ENCODE measurements at places on chromosomes 1 and 21. TPM values are rescaled to one million over a fixed set of nuclear protein-coding genes. Genes with fewer than 3 reads are reported as not detected.

DNA sequence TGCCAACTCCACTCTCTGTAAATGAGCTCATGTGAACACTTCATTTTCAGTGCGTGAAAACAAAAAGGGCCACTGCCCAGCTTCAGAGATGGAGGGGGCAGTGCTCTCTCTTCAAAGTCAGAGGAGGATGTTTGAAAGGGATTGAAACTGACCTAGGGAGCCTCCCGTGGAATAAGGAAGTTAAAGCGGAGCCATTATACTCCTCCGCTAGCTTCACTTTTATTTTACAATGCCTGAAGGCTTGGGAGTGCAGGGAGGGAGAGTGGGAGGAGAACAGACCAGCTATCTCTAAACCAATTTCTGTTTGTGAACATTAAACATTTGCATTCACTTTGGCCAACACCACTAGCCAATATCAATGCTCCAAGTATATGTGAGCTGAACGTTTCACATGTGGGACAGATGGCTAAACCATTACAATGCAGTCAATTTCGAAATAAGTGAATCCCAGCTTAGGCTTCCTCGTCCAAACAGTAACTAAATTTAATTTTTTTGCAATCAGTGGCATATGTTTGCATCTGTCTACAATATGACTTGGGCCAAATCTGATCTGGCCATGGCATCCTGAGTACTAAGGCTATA is 126.9 kb downstream of the ESRRG start:
- H3K4me3 ChIP-seq = no peak overlapping the region
- no peak overlapping the region for H3K27ac ChIP-seq
- no peaks in the 10 kb centered on the region for H3K27me3 ChIP-seq
- no peaks in the 10 kb centered on the region for H3K4me1 ChIP-seq
- H3K36me3 ChIP-seq = no peaks in the 10 kb centered on the region
- no peak for DNase-seq

DNA sequence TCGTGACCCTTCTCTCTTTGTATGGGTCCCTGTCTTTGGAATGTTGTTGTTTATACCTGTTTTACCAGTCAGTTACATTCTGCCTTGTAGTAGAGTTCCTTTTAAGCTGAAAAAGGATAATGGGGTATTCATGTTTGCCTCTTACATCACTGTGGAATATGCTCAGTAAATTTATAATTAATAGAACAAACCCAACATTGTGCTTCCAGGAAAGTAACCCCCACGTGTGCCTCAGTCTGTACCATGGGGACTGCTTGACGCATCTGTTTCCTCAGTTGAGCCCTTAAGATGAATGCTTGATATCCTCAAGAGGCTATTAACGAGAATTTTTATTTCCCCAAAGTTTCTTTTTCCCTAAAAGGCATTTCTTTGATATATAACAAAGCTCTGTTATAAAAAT is 73.4 kb downstream of the ST6GALNAC3 start:
- H3K36me3 ChIP-seq = no peaks in the 10 kb centered on the region
- H3K27me3 ChIP-seq = no peaks in the 10 kb centered on the region
- no peaks in the 10 kb centered on the region for H3K4me1 ChIP-seq

DNA sequence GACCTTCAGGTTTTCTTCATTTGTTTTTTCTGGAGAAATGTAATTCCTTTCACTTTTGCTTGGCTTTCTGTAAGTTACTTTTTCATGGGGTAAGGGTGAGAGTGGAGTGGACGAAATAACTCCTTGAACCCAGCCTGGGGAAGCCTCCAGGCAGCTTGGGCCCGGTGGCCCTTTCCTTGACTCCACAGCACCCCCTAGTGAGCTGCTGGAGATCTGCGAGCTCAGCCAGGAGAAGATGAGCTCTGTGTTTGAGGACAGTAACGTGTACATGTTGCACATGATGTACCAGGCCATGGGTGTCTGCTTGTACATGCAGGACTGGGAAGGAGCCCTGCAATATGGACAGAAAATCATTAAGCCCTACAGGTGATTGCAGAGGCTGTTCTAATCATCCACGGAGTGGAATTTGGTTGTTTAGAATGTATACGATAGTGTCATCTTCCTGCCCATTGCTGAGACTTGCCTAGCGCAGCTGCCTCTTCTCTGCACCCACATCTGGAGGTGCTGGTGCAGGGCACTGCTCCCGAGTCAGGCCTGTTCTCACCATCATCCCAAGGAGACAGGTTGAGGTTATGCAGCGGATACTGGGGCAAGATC is 51.0 kb downstream of the SMYD2 start:
- DNase-seq = no peak
- no peaks in the 10 kb centered on the region for H3K4me1 ChIP-seq
- H3K27me3 ChIP-seq = no peaks in the 10 kb centered on the region
- no peak overlapping the region for H3K27ac ChIP-seq

DNA sequence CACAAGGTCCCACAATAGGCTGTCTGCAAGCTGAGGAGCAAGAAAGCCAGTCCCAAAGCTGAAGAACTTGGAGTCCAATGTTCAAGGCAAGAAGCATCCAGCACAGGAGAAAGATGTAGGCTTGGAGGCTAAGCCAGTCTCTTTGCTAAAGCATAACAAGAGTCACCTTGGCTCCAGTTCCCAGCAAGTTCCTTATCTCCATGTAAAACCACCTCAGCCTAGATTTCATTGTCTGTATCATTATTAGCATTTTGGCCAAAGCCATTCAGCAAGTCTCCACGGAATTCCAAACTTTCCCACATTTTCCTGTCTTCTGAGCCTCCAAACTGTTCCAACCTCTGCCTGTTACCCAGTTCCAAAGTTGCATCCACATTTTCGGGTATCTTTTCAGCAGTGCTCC is 36.9 kb downstream of the PIGM start:
- no peak for DNase-seq
- H3K36me3 ChIP-seq = no peaks in the 10 kb centered on the region
- no peaks in the 10 kb centered on the region for H3K27me3 ChIP-seq
- H3K4me3 ChIP-seq = no peak overlapping the region

DNA sequence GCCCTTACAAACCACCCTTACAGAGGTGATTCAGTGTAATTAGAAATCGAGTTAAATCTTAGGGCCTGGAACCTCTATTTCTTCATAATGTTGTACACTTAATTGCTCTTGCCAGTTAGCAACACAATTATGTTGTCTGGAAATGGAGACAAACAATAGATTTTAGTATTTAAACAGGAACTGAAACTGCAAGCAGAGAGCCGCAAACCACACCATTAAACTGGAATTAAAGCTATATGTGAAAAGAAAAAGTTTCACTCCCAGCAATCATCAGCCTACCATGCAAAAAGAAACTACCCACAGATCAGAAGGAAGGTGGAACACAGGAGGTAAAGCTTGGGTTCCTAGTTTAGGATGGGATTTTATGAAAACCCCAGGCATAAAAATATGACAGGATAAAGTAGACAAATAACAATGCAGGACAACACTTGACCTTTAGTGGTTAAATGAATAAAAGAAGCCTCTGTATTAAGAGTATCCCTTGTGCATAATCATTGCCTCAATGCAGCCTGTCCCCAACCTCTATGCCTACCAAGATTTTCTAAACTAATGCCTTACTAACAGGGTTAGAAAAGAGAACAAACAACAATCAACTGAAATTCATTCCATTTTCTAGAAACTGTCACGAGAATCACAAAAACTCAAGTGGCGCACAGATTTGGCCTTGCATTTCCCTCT is 304.3 kb upstream of the ESRRG start:
- H3K4me1 ChIP-seq = no peaks in the 10 kb centered on the region
- H3K27ac ChIP-seq = peak overlapping the region; percentile 40
- no peaks in the 10 kb centered on the region for H3K36me3 ChIP-seq

GRCh38 chr21:33023574-33024200 is 2.0 kb upstream of the OLIG2 start:
- no peak overlapping the region for H3K27ac ChIP-seq
- no peaks in the 10 kb centered on the region for H3K36me3 ChIP-seq
- H3K4me1 ChIP-seq = peaks cover 5% of the 10 kb centered on the region
- H3K4me3 ChIP-seq = peak overlapping the region; percentile 35

DNA sequence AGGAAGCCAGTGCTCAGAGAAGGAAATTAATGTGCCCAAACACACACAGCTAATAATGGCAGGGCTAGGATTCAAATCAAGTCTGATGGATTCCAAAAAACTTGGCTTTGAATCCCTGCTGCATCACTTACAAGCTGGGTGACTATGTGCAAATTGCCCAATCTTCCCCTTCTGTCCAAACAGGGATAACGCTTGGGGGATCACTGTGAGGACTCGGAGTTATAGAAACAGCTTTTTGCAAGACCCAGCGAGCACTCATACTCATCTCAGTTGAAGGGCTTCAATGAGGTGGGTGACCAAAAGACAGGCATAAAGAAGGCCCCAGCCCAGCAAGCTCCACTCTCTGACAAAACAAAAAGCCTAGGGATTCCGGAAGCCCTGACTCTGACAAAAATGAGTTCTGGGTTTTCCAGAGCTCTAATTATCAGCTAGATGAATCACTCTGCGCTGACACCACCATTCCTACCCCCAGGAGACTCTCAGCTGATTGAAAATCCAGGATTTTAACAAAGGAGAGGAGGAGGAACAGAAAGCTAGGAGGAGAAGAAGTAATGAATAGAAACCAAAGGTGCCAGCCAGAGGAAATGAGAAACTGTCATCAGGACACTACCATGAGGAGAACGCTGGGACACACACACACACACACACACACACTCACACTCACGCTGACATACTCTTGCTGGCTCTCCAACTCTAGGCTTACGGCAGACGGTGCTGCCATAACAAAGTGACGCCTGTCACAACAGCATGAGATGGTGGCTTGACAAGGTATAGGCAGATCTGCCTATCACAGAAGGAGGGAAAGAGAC is 1.6 kb upstream of the STK40 start:
- H3K4me3 ChIP-seq = peak overlapping the region; percentile 68
- H3K27me3 ChIP-seq = no peaks in the 10 kb centered on the region
- H3K4me1 ChIP-seq = peaks cover 32% of the 10 kb centered on the region
- peak overlapping the region; percentile 99 for H3K27ac ChIP-seq
- no peaks in the 10 kb centered on the region for H3K36me3 ChIP-seq
- no peak for DNase-seq

DNA sequence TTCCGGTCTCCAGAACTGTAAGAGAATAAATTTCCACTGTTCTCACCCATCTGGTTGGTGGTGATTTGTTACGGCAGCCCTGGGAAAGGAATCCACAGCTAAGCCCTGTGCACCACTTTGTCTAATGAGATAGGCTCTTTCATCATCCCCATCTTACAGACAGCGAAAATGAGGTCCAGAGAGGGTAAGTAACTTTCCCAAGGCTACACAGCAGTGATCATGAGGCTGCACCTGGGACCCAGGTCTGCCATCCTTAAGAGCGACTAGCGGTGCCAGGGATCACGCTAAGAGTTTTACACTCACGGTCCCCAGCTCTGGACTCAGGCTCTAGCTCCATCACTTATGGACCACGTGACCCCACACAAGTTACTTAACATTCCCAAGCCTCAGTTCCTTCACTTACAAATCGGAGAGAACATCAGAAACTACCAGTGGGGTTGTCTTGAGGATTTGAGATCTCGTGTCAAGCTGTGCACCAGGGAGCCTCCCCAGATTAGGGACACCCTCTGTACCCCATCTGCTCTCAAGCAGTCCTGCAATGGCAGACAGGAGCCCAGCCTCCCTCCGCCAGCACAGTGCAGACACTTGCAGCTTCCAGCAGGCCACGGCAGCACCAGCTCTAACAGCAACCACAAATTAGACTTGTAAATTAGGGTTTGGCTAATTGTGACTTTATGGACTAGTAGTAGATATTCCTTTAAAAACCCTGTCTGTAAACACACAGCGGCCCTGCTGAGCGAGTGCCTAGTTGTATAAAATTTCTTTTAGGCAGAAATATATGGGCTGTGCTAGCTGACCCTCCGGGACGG is 87.3 kb downstream of the DISP3 start:
- no peak overlapping the region for H3K4me3 ChIP-seq
- no peak overlapping the region for H3K27ac ChIP-seq
- peaks cover 4% of the 10 kb centered on the region for H3K27me3 ChIP-seq
- H3K4me1 ChIP-seq = no peaks in the 10 kb centered on the region
- no peaks in the 10 kb centered on the region for H3K36me3 ChIP-seq

DNA sequence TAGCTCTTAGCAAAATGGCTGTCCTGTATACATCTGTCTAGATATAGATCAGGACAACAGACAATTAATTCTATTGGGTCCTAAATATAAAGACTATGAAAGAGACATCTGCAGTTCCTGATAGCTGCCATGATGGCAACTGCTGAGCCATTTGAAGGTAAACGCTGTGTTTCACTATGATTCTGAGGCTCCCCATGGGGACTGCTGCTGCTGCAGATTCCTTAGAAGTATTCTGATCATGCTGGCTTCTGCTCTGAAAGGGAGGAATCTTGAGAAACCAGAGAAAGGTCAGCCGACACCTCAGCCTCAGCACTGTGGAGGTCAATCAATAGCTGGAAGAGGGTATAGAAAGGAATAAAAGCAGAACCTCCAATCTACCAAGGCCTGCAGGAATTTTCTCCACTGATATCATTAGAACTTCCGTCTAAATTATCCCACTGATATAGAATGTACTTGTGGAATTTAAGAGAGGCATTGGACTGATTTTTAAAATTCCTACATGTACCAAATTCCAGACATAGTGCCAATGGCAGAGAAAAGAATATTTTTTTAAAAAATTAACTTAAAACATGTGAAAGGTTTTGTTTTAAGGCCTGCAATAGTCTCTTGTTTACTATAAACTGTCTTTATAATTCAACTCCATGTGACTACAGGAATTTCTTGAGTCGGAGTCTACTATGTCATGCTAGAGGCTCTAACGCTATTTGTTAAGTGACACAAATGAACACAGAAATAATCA is 53.2 kb downstream of the DDAH1 start:
- H3K27me3 ChIP-seq = no peaks in the 10 kb centered on the region
- H3K27ac ChIP-seq = no peak overlapping the region
- no peaks in the 10 kb centered on the region for H3K36me3 ChIP-seq
- no peak for DNase-seq

GRCh38 chr1:65471861-65472332 is 51.4 kb downstream of the LEPR start:
- H3K27me3 ChIP-seq = no peaks in the 10 kb centered on the region
- DNase-seq = no peak
- no peak overlapping the region for H3K4me3 ChIP-seq
- H3K36me3 ChIP-seq = no peaks in the 10 kb centered on the region

GRCh38 chr21:32412162-32413014 is at the start of gene EVA1C:
Gene EVA1C, plus strand, starts transcription at chr21:32412706. Its CDS starts 148 bp downstream, at chr21:32412854.
- H3K4me1 ChIP-seq = peaks cover 25% of the 10 kb centered on the region
- H3K27me3 ChIP-seq = no peaks in the 10 kb centered on the region
- H3K27ac ChIP-seq = peak within 1 kb of the TSS; percentile 99
- peak; percentile 69 for DNase-seq
- H3K4me3 ChIP-seq = peak within 1 kb of the TSS; percentile 82

DNA sequence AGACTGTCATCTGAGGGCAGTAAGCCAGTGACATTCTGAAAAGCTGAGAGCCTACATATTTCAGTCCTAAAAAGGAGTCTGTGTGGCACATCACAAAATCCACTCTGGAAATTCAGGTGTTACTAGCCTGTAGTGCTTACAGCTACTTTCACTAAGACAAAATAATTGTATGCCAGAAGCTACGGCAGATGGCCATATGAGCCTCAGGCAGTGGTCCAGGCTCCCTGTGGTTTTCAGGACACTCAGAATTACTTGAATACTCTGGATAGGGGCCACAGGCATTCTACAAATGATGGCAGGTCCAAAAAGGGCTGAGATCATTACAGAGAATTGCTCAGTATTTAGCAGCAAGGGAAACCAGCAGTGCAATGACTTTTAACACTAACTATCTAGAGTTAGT is 527.1 kb downstream of the MRPL39 start:
- DNase-seq = no peak
- H3K36me3 ChIP-seq = no peaks in the 10 kb centered on the region
- no peaks in the 10 kb centered on the region for H3K27me3 ChIP-seq
- H3K27ac ChIP-seq = no peak overlapping the region

SPRR2F gene
- total RNA-seq = not detected

C1orf116 gene
- total RNA-seq = 22.2 TPM

S100A8 gene
- total RNA-seq = 13.1 TPM

OR2T1 gene
- not detected for total RNA-seq

SPRR2E gene
- total RNA-seq = not detected

CHIT1 gene
- total RNA-seq = 5.1 TPM

RIPK4 gene
- total RNA-seq = 15.7 TPM

JUN gene
- total RNA-seq = 119 TPM

CADM3 gene
- 22.6 TPM for total RNA-seq

LCE2A gene
- not detected for total RNA-seq

INAVA gene
- 1.0 TPM for total RNA-seq
